ENCODE measurements at places on chromosomes 7 and 10. TPM values are rescaled to one million over a fixed set of nuclear protein-coding genes. Genes with fewer than 3 reads are reported as not detected.

- DNase-seq: no peak
- no peaks in the 10 kb centered on the region for H3K36me3 ChIP-seq
- no peak overlapping the region for H3K4me3 ChIP-seq
- peaks cover 26% of the 10 kb centered on the region for H3K27me3 ChIP-seq
These were observed 90.3 kb downstream of the CHN2 start for GRCh38 chr7:29284696-29285443.

- H3K4me1 ChIP-seq: peaks cover 46% of the 10 kb centered on the region
- peak overlapping the region; percentile 78 for H3K27ac ChIP-seq
- DNase-seq: no peak
- H3K4me3 ChIP-seq: peak overlapping the region; percentile 22
- H3K36me3 ChIP-seq: peaks cover 7% of the 10 kb centered on the region
These were observed 105.3 kb downstream of the CYTH3 start for GRCh38 chr7:6167004-6167551.

The EMX2 gene
- total RNA-seq: 29.9 TPM

The RELN gene
- total RNA-seq: 17.5 TPM

DNA sequence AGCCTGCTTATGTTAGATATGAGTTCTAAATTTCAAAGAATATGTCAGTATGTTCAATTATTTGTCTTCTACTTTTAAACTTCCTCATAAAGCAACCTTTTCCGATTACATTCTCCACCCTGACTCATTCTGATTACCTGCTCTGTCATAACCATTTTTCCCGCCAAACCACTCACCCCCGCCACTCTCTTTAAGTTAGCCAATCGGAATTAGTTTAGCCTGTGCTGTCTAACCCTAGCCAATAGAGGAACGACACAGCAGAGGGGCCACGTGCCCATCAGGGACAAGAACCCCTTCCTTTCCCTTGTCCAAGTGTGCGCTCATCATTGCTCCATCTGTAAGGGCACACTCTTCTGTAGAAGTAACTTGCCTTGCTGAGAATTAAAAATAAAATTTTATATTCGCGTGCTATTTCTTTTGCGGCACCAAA, 91.4 kb downstream of the CCDC71L start:
- no peak for DNase-seq
- no peak overlapping the region for H3K4me3 ChIP-seq
- H3K27me3 ChIP-seq: no peaks in the 10 kb centered on the region
- no peaks in the 10 kb centered on the region for H3K36me3 ChIP-seq
- H3K4me1 ChIP-seq: peaks cover 18% of the 10 kb centered on the region

The TBC1D12 gene
- total RNA-seq: 9.0 TPM

- DNase-seq: no peak
- no peak overlapping the region for H3K27ac ChIP-seq
- no peaks in the 10 kb centered on the region for H3K27me3 ChIP-seq
- no peaks in the 10 kb centered on the region for H3K4me1 ChIP-seq
- H3K4me3 ChIP-seq: no peak overlapping the region
These were observed 236.6 kb downstream of the POM121L12 start for GRCh38 chr7:53272081-53272480.

The THSD7A gene
- 14.3 TPM for total RNA-seq

The RASSF4 gene
- 22.7 TPM for total RNA-seq

The GIMAP6 gene
- not detected for total RNA-seq

DNA sequence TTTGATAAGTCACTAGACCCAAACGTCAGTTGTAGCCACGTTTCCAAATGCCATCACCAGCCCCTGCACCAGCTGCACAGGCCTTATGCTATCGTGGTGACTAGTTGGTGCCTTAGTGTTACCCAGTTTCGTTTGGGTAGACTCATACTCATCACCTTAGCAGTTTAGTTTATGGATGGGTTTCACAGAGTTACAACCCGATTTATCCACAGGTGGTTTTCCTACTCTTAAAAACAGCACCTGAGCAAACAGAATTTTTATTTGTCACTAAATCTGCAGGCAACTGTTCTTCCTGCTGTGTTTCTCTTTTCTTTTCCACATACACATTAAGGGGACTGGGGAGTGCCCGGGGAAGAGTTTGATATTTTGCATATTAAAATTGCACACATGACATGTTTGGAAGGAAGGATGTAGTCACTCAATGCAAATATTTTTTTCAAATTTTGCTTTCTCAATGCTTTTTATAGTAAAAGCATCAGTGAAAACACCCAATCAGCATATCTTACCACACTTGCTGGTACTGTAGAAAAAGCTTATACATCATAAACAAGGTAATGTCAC, 41.6 kb downstream of the PDSS1 start:
- peaks cover 34% of the 10 kb centered on the region for H3K36me3 ChIP-seq
- H3K27me3 ChIP-seq: no peaks in the 10 kb centered on the region
- no peak overlapping the region for H3K4me3 ChIP-seq
- H3K27ac ChIP-seq: no peak overlapping the region
- peaks cover 6% of the 10 kb centered on the region for H3K4me1 ChIP-seq

DNA sequence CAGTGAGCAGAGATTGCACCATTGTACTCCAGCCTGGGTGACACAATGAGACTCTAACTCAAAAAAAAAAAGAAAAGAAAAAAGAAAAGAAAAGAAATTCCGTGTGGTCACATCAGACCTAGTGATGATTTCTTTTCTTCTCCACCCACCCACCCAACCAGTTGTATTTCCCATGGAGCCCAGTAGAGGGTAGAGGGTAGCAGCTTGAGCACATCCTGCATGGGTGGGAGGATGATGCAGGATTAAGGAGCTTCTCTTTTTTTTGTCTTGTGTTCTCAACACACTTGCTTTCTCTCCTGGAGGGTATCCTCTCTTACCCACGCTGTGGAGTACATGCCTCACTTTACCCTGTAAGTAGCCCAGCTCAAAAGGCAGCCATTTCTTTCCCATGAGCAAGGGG, 118.6 kb upstream of the CARD11 start:
- peaks cover 12% of the 10 kb centered on the region for H3K4me1 ChIP-seq
- H3K27ac ChIP-seq: no peak overlapping the region
- DNase-seq: no peak
- H3K36me3 ChIP-seq: no peaks in the 10 kb centered on the region
- H3K4me3 ChIP-seq: no peak overlapping the region

GRCh38 chr7:95342642-95343307, 18.4 kb upstream of the PON1 start:
- DNase-seq: no peak
- peaks cover 4% of the 10 kb centered on the region for H3K4me1 ChIP-seq
- H3K4me3 ChIP-seq: no peak overlapping the region
- H3K27ac ChIP-seq: no peak overlapping the region
- no peaks in the 10 kb centered on the region for H3K36me3 ChIP-seq
- no peaks in the 10 kb centered on the region for H3K27me3 ChIP-seq

DNA sequence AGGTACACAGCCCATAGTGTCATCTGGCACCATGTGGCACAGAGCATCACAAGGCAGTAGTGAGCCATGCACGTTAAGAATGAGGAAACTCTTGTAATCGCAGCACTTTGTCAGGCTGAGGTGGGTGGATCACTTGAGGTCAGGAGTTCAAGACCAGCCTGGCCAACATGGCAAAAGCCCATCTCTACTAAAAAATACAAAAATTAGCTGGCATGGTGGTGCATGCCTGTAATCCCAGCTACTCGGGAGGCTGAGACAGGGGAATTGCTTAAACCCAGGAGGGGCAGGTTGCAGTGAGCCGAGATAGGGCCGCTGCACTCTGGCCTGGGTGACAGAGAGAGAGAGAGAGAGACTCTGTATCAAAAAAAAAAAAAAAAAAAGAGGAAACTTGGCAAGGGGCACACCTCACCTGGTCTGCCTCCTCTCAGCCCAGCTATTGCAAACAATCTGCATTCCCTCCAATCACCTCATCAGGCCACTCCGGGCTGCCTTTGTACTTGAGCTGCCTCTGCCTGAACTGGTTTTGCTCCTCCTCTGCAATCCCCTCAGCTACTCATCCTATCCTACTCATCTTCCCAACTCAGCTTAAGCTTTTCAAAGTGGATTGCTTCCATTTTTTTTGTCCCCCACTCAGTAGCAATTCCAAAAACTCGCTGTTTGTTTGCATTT, 46.0 kb upstream of the OPTN start:
- H3K36me3 ChIP-seq: no peaks in the 10 kb centered on the region
- H3K4me1 ChIP-seq: no peaks in the 10 kb centered on the region
- no peak overlapping the region for H3K27ac ChIP-seq
- DNase-seq: no peak

The HOXA9 gene
- 4.1 TPM for total RNA-seq

DNA sequence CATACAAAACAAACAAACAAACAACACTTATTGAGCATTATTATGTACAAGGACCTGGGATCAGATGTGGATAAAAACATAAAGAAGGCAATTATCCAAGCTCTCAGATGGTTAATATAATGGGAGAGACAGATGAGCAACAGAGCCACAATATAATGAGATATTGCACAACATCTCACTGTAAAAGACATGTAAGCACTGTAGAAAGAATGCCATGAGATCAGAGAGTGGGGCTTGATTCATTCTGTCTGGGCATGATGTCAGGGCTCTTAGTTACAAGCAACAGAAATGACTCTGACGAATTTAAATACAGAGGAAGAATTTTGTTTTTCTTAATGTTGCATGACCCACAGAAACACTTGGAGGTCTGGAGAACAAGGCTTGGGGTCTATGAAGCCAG, 164.7 kb upstream of the PLXDC2 start:
- H3K36me3 ChIP-seq: no peaks in the 10 kb centered on the region
- DNase-seq: no peak
- peaks cover 3% of the 10 kb centered on the region for H3K4me1 ChIP-seq

DNA sequence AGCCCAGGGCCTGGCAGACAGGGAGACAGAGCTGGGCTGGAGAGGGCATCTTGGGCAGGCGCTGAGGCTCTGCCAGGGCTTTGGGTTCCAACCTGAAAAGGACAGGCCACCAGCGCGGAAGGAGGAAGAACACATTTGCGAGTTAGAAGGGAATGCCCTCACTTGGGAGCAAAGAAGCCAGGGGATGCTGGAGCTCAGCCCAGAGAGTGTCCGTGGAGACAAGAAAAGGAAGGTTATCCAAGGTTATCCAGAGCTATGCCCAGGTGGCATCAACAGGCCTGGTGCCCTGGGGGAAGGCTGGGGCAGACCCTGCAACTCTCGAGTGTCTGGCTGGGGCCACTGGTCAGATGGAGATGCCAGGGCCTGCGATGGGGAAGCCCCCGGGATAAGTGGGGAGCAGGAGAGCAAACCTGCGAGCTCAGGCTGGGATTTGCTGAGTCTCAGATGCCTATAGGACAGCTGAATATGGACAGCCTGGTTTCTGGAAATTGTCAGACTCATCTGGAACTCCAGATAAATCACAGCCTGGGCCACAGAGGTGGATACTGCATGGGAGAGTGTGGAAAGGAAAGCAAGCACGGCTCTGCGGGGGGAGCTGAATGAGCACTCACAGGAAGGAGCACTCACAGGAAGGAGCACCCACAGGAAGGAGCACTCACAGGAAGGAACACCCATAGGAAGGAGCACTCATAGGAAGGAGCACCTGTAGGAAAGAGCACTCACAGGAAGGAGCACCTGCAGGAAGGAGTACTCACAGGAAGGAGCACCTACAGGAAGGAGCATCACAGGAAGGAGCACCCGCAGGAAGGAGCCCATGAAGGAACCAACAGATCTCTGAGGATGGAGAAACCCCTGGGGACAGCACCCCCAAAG, 152.1 kb downstream of the ADAM12 start:
- H3K4me1 ChIP-seq: peaks cover 26% of the 10 kb centered on the region
- H3K27me3 ChIP-seq: peaks cover 21% of the 10 kb centered on the region
- no peaks in the 10 kb centered on the region for H3K36me3 ChIP-seq
- DNase-seq: no peak
- H3K4me3 ChIP-seq: no peak overlapping the region
- no peak overlapping the region for H3K27ac ChIP-seq

DNA sequence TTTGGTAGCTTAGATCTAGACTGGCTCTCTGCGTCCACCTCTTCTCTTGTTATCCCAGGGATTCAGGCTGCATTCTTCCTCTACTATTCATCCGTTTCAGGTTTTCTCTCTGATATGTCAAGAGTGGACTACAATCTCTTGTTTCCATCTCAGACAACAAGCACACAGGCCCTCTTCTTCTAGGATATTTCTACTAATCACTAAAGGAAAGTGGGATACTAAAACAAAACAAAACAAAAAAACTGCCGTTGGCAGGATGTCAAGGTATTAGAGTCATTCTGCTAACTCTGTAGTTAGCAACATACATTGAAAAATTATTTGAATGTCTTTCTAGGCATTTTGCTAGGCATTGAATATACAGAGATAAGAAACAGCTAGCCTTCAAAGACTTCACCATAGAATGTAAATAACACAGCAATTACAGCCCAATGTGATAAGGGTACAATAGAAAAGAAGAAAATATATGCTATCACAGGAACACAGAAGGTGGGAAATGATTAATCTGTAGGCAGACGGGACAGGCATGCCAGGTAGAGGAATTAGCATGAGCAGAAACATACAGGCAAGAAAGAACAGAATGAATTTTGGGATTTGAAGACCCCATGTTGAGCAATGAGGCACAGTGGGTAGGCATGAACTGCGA, 210.5 kb downstream of the CSTF2T start:
- H3K36me3 ChIP-seq: no peaks in the 10 kb centered on the region
- DNase-seq: no peak
- no peak overlapping the region for H3K4me3 ChIP-seq
- H3K4me1 ChIP-seq: no peaks in the 10 kb centered on the region

The LDB3 gene
- 0.85 TPM for total RNA-seq

DNA sequence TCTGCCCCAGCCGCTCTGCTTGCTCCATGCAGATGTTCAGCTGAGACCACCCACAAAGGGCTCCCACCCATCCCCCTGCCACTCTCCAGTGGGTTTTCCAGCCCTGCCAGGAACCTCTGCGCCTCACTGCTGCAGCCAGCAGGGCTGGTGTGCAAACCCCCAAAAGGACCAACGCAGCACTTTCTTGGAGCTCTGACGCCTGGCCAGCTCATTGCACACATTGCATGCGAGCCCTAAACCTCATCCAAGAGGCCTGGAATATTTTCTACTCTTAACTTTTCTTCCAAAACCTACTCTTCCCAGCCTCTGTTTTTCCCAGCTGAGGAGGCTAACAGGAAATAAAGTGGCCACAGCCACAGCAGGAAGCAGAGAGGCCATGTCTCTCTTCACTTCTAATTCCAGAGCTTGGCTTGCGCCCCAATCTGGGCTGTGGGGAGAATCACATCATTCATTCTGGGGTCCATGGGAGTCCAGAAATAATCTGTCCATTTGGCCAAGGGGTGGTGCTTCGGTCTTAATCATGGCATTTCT, 4.6 kb upstream of the FAM170B start:
- no peak for DNase-seq
- peaks cover 19% of the 10 kb centered on the region for H3K27me3 ChIP-seq
- no peaks in the 10 kb centered on the region for H3K36me3 ChIP-seq
- no peak overlapping the region for H3K27ac ChIP-seq
- H3K4me1 ChIP-seq: no peaks in the 10 kb centered on the region
- H3K4me3 ChIP-seq: no peak overlapping the region
